Body of pancreas (tissue), 4 donors: ENCODE measurements at places on chromosomes 6 and 20.

DNA sequence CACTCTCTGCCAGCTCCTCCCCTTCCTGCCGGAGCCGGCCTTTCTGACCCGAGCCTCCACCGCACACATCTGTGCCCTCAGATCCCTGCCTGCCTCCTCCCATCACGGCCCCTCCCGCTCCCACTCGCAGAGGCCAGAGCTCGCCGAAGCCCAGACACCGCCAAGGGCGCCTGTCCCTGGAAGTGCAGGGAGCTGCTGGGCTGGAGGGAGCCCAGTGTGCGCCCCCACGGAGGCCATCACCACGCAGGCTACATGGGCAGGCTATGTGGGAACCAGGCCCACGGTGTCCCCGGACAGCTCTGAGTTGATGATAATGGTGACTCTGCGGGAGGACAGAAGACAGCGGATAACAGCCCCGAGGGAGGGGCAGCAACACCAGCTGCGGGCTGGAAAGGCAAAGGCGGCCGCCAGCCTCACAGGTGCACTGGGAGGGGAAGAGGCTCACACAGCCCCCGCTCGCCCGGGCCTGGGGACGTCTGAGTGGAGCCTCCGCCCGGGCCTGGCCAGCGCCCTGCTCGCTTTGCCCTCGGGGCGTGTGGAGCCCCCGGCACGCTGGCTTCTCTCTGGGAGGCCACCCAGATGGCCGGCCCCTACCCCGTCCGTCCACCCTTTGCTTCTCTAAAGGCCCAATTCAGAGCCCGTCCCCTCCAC, 154.9 kb downstream of the DLL1 start:
- no peak for DNase-seq

GRCh38 chr6:101344885-101345284, 48.6 kb upstream of the GRIK2 start:
- no peak for DNase-seq

DNA sequence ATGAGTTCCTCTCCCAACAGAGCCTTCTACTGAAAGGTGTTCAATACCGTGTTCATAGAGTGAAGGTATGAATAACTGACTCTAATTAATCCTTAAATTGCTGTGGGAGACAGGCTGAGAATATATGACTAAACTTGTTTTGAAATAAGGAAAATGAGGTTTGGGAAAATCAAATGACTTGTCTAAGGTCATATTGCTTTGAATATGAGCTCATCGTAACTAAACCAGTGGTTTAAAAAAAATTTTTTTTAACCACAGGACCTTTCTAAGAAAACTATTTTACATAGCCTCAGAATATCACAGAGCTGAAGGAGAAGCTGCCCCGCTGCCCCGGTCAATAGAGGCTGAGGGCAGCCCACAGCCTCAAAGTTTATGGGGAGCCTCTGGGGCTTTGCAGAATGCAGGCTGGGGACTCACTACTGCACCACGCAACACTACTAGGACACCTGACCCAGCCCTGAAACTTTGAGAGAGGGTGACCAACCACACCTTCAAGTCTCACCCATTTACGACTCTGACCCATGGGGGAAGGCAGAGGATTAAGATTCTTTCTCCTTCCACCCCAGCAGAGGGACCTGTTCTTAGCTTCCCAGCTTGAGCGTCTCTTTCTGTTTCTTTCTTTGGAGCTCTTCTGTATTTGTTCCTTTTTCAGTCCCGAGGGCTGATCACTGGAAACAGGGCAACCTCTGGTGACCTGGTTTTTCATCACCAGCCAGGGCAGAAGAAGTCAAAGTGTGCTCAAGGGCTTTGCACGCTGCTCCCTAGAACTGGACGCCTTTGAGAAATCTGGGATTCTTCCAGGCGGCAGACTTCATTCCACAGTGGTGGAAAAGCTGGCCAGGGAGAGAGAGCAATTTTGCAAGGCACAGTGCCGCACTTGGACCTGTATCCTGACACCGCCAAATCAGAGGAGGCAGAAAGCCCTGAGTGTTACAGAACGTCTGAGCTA, 220.2 kb downstream of the ATXN1 start:
- DNase-seq, result no peak

DNA sequence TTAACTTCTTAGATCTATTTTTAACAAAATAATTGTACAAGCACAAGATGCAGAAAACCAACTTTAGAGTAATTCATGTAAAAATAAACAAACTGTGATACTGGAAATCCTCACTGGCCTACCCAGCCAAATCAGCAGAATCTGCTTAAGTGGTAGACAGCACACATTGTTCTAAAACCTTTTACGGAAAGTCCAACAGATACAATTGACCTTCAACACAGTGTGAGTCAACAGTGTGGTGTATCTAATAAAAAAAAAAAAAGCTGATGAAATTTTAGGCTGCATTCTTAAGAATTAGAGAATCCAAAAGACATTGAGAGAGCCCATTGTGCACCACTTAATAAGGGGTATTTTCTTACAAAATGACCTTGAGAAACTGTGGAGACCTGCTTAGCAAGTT, 174.5 kb downstream of the COL21A1 start:
- DNase-seq, result no peak

- DNase-seq, result peak; percentile 78
These were observed 2.1 kb upstream of the PERP start for GRCh38 chr6:138109042-138109997.

- peak; percentile 86 for DNase-seq
These were observed at the start of gene SPEF1 for GRCh38 chr20:3781153-3781910. TSS of gene SPEF1 (minus strand) at chr20:3781448. CDS start at chr20:3781287, 161 bp downstream.

- DNase-seq, result peak; percentile 77
These were observed 934 bp upstream of the CST9 start for GRCh38 chr20:23606652-23607049.

GRCh38 chr6:110537208-110538123, 61.1 kb upstream of the SLC22A16 start:
- no peak for DNase-seq

DNA sequence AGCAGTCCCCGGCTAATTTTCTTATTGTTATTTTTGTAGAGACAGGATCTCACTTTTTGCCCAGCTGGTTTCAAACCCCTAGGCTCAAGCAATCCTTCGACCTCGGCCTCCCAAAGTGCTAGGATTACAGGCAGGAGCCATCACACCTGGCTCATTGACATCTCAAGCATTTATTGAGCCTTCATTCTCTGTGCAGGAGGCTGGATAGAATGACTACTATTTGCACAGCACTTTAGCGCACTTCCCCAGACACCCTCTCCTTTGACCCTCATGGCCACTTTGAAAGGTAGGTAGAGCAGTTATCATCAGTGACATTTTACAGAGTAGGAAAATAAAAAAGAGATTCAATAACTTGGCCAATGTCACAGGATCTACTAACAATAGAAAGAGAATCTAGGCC, 124.0 kb upstream of the STXBP5 start:
- DNase-seq, result no peak

DNA sequence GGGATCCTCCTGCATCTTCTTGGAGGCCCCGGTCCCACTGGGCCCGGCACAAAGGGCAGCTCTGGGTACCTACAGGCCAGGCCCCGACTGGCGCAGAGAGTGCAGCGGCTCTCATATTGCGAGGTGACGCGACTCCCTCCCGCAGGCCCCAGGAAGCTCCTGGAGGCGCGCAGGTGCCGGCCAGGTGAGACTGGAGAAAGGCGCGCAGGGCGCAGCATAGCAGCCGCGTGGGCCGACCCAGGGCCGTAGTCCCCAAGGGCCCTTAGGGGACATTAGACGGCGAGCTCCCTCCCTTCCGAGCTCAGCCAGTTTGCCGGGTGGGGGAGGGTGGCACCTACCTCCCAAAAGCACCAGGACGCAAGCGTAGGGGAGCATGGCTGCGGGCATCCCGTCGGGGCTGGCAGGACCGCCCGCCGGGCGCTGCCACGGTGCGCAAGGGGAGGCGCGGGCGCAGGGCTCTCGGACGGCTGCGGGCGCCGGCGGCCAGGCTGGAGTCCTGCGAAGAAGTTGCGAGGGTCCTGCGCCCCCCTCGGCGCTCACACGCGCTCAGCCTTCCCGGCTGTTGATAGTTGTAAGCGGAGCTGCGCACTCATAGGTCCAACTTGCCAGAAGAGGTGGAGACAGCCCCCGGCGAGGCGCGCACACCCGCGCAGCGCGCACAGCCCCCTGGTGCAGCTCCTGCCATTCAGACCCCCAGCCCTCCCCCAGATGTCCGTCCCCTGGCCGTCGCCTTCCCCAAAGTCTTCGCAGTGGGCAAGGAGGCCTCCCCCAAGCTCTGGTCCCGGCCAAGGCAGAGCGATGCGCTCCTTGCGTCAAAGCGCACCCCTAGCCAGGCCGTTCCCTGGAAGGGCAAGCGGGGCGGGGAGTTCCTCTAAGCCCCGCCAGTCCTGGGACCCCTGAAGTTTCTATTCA, 622 bp downstream of the APCDD1L start:
- DNase-seq, result no peak

GRCh38 chr6:154615483-154616025, 105.1 kb upstream of the CNKSR3 start:
- DNase-seq, result peak; percentile 95

DNA sequence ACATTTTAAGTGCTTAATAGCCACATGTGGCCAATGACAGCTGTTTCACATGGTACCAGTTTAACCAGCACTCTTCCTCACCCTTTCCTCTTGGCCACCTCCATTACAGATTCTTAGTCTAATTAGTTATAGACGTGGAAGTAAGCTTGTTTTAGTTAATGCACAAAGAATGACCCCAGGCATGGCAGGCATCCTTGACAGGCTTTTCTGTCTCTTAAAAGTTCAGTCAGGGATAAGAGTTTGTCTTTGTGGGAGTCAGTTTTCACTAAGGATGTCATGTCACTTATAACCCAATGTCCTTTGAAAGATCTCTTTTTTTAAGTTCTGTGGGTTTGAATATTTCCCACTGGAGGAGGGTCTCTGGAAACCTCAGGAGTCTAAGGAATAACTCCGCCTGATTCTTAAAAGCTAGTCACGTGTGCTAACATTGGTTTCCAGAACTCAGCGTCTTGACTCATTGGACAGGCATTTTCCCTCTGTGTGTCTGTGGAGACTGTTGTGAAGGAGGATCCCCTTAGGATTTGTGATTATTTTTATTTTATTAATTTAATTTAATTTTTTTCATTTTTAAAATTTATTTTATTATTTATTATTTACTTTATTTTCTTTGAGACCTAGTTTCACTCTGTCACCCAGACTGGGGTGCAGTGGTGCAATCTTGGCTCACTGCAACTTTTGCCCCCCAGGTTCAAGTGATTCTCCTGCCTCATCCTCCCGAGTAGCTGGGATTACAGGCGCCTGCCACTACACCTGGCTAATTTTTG, 171.4 kb downstream of the ZFAND3 start:
- DNase-seq, result no peak

- DNase-seq, result no peak
These were observed 51.3 kb upstream of the EIF2S2 start for GRCh38 chr20:34163307-34163706.

- DNase-seq, result no peak
These were observed 71.5 kb downstream of the SLC23A2 start for GRCh38 chr20:4929686-4930397.

- no peak for DNase-seq
These were observed 694.4 kb upstream of the CITED2 start for GRCh38 chr6:140068801-140069200.

DNA sequence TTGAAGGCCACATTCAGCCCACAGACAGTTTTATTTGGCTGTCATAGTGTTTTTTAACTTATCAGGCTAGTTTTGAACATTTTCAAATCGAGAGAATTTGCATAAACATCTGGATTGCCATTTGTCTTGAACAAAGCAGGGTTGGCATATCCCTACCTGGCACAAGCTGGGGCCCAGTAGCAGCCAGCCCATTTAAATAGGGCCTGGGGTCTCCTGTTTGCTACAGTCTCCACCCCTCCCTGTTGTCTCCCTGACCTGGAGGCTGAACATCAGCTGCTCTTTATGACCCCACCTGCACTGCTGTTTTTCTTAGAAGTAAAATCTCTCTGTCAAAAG, 10.5 kb downstream of the BCAS4 start:
- no peak for DNase-seq

DNA sequence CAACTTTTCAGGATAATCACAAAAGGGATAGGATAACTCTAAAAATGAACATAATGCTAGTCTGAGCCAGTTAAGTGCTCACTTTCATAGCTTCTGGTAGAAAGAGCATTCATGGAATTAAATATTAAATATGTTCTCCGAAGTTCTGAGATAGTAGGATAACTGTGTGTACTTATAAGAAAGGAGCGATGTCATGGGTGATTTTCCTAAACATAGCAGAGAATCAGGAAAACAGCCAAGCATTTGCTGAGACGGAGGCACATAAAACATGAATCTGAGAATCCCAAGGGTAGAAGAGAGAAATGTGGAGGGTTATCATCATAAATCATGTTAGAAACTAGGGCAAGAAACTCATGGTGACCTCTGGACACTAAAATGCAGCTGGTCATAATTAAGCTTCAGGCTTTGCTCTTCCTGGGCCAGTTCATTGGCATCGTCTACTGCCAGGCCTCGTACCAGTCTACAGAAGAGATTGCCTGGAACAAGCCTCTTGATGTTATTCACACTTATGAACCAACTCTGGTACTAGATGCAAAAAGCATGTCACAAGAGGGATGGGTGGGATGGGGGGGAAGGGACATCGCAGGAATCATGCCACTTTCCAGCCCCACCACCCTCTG, 436.6 kb downstream of the PRKN start:
- DNase-seq, result no peak

DNA sequence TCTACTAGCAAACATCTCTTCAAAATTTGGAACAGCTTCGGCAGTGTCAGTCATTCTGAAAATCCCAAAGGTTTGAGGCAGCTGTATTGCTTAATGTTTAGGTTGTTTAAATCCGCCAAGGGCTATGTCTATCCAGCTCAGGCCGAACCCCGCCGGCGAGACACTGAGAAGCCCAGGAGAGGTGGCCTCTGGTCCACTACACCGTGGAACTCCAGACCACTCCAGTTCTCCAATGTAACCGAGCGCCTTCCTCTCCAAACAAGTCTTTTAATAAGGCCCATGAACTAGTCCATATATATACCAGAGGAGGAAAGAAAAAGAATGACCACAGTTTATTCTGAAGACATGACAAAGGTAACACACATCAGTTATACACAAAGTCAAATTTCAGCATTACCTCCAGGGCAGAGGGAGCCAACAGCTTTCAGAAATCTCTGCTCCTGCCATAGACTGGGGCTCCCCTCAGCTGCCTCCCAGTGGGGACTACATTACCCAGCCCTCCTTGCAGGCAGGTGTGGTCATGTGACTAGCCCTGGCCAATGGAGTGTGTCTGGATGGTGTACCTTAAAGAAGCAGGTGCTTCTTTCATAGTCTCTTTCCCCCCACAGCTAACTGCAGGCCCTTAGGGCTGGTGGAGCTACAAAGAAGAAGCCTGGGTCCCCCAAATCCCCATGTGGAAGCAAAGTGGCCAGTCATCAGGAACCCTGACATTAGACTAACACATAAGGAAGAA, at the start of gene RAMACL:
Gene RAMACL (minus strand): TSS at position 255 of the 733 bp plus-strand sequence. CDS start 201 bp downstream, at position 54.
- DNase-seq, result peak; percentile 45

- no peak for DNase-seq
These were observed 285.2 kb downstream of the UST start for GRCh38 chr6:149031859-149032598.

- no peak for DNase-seq
These were observed 93.6 kb downstream of the SNAP91 start for GRCh38 chr6:83615025-83615999.

GRCh38 chr6:163098827-163099479, 315.6 kb upstream of the QKI start:
- DNase-seq, result no peak
